ENCODE measurements at places on chromosomes 7 and 10. TPM values are rescaled to one million over a fixed set of nuclear protein-coding genes. Genes with fewer than 3 reads are reported as not detected.
A peak's percentile ranks its signal among the peaks of the same experiment; 100 is the strongest.

The FEZF1 gene
- not detected for total RNA-seq

The KCNMA1 gene
- 13.6 TPM for total RNA-seq

The SPDYE5 gene
- total RNA-seq = not detected

The COBL gene
- total RNA-seq = 37.3 TPM

The NRCAM gene
- total RNA-seq = 62.4 TPM

DNA sequence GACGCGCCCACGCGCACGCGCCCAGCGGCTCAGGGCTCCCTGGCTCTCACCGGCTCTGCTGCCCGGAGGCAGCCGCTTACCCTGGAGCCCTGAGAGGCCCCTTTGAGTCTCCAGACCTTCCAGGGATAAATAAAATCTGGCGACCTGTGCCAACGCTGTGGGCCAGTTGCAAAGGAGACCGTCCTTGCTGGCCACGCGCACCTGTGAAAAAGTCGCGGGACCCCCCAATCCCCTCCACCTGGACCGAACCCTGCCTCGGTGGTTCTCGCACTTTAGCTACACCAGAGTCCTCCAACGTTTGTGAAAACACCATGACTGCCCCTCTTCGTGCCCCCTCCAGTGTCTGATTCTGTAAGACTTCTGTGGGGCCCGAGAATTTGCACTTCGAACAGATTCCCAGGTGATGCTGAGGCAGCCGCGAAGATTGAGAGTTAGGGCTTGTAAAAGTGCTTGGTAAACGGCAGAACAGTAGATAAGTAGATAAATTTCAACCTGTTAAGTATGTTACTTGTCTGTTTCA is 102.4 kb upstream of the SVIL start:
- DNase-seq = no peak
- H3K36me3 ChIP-seq = no peaks in the 10 kb centered on the region
- H3K27me3 ChIP-seq = no peaks in the 10 kb centered on the region
- peak overlapping the region; percentile 84 for H3K4me3 ChIP-seq
- peak overlapping the region; percentile 99 for H3K27ac ChIP-seq

DNA sequence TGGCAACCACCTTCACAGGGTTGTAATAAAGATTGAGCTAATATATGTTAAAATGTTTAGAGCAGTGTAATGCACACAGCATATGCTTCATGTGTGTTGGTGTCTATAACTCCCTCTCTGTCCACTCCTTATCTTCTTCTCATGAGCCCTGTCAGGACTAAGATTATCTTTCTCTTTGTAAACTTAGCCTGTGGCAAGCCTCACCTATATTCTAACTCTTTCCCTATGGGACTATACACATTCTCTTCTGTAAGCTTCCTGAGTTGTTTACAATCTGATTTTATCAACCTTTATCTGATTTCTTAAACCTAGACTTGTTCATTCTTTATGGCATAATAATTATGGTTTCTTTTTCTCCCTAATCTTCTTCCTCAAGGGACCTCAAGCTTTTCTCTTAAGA is 2.4 kb upstream of the PIP start:
- H3K27ac ChIP-seq = peak overlapping the region; percentile 41
- H3K4me1 ChIP-seq = peaks cover 5% of the 10 kb centered on the region
- no peaks in the 10 kb centered on the region for H3K27me3 ChIP-seq
- DNase-seq = no peak

GRCh38 chr7:90178679-90179278 is 24.5 kb downstream of the STEAP1 start:
- DNase-seq = no peak
- H3K4me1 ChIP-seq = no peaks in the 10 kb centered on the region
- H3K36me3 ChIP-seq = no peaks in the 10 kb centered on the region
- H3K4me3 ChIP-seq = no peak overlapping the region
- H3K27me3 ChIP-seq = no peaks in the 10 kb centered on the region

- no peak overlapping the region for H3K4me3 ChIP-seq
- DNase-seq = no peak
- H3K27ac ChIP-seq = no peak overlapping the region
- no peaks in the 10 kb centered on the region for H3K27me3 ChIP-seq
Observed at GRCh38 chr7:70640266-70640833, 491.6 kb upstream of the GALNT17 start.

DNA sequence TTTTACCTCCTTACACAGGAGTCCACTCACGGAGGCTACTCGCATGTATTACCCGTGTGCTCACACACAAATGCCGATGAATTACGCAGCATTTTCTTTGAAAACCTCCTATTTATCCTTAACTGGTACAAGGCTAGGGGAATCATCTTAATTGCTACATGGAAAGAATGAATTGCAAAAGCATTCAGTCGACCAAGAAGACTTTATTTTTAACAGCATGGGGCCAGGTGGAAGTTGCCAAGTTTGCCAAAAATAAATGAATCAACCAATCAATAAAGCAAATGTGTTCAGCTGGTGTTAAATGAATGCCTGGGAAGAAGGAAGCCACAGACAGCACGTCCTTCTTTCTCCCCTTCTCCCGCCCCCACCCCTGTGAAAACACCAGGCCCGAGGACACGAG is 55.8 kb downstream of the CTBP2 start:
- DNase-seq = no peak
- H3K27me3 ChIP-seq = no peaks in the 10 kb centered on the region
- H3K4me1 ChIP-seq = no peaks in the 10 kb centered on the region
- H3K36me3 ChIP-seq = no peaks in the 10 kb centered on the region
- no peak overlapping the region for H3K27ac ChIP-seq
- H3K4me3 ChIP-seq = no peak overlapping the region

DNA sequence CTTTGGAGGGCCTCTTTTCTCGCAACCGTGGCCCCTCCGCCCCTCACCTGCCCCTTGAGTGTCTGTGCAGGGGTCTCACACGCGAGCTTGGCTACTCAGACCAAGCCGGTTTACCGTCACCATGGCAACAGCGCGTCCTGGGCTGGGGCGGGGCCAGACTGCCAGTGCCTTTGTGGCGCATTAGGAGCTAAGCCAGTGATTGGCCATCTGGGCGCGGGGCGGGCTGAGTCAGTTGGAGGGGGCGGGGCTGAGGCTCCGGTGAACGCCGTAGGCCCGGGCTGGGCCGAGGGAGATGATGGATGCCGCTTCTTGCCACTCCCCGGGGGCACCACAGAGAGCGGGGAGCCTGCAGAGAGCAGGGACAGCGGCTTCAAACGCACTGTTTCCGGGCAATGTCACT is 48.7 kb upstream of the FXYD4 start:
- no peaks in the 10 kb centered on the region for H3K4me1 ChIP-seq
- H3K27me3 ChIP-seq = no peaks in the 10 kb centered on the region
- H3K4me3 ChIP-seq = no peak overlapping the region

DNA sequence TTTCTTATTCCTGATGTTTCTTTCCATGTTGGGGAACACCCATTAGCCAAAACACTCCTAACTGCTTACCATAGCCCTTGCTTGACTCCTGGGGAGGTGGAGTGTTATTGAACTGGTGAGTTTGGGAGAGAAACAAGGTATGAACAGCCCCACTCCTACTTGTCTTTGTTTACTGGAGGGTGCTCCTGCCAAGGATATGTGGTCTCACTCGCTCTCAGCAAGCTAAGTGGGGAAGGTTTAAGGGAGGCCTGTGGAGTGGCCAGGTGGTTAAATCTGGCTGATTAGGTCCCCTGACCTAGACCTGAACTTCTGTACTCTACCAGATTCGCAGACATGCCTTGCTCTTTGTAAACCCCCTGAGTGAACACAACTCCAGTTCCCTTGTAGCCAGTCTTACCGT is 300.1 kb downstream of the PTEN start:
- H3K4me3 ChIP-seq = no peak overlapping the region
- H3K27me3 ChIP-seq = no peaks in the 10 kb centered on the region
- DNase-seq = no peak
- H3K4me1 ChIP-seq = peaks cover under 1% of the 10 kb centered on the region
- H3K36me3 ChIP-seq = no peaks in the 10 kb centered on the region

DNA sequence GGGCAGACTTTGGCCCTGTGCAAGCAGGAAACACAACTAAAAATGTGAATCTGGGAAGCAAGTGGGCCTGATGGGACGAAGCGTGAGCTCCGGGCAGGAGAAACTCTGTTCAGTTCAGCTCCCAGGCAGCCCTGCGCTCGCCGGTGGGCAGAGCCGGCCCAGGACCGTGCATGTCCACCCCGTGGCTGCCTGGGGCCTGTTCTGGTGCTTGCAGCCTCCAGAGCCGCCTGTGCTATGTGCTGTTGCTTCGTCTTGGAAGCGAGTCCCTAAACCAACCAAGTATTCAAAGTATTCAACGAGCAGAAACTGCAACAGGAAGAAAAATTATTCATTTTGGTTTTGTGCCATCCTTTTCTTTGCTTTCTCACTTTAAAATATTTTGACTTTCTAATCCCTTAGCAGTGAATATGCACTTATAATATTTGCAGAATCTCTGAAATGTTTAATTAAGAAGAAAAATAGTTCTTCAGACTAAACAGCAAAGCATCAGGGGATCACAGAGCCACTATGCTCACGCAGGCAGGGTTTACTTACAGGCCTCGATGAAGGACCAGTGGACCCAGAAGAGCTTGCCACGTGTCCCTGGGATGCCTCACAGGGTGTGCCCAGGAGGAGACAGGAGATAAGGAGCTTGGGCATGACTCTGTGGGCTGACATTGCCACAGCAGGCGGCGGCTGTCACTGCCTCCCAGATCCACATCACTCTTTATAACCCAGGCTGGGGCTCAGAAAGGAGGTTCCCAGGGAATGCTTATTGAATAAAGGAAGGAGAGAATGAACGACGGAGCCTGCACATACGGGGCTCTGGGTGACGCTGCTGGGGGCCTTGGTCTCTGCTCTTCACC is 45.6 kb downstream of the VIPR2 start:
- no peaks in the 10 kb centered on the region for H3K27me3 ChIP-seq
- peak; percentile 48 for DNase-seq
- H3K4me3 ChIP-seq = no peak overlapping the region
- H3K4me1 ChIP-seq = peaks cover 5% of the 10 kb centered on the region
- H3K36me3 ChIP-seq = no peaks in the 10 kb centered on the region

DNA sequence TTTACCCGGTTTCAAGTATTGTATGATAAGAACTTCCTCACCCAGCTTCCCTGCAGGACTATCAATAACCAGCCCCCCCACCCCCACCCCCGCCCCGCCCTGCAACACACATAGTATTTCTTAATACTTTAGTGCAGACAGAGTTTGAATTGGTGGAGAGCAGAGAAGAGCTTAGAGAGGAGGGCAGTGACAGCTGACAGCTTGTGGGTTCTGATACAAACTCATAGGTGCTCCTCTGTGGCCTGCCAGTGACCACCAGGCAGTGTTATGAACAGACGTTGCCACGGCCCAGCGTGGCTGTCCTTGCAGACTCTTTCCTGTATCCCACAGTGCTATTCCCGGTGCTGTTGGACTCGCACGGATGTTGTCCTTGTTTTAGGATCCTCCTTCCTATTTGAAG is 186.9 kb upstream of the ADO start:
- no peak overlapping the region for H3K27ac ChIP-seq
- DNase-seq = no peak
- H3K36me3 ChIP-seq = no peaks in the 10 kb centered on the region
- H3K27me3 ChIP-seq = no peaks in the 10 kb centered on the region
- H3K4me3 ChIP-seq = no peak overlapping the region

DNA sequence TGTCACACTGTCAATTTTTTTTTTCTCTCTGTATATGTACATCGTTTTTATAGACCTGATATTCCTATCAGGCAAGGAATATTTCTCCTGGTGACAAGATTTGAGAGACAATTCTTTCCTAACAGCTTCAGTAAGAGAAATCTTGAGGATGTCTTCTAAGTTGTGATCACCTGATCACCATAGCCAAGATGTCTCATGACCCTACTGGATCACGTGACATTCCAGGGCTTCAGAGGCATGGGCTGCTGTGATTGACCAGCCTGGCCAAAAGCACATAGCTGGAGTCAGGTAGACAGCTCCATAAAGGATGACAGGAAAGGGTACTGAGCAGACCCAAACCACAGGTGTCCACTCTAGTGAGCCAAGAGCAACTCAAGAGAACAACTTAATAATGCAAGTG is 444.9 kb downstream of the SORCS3 start:
- H3K27ac ChIP-seq = no peak overlapping the region
- H3K4me1 ChIP-seq = no peaks in the 10 kb centered on the region
- no peaks in the 10 kb centered on the region for H3K36me3 ChIP-seq
- no peak for DNase-seq
- no peaks in the 10 kb centered on the region for H3K27me3 ChIP-seq

DNA sequence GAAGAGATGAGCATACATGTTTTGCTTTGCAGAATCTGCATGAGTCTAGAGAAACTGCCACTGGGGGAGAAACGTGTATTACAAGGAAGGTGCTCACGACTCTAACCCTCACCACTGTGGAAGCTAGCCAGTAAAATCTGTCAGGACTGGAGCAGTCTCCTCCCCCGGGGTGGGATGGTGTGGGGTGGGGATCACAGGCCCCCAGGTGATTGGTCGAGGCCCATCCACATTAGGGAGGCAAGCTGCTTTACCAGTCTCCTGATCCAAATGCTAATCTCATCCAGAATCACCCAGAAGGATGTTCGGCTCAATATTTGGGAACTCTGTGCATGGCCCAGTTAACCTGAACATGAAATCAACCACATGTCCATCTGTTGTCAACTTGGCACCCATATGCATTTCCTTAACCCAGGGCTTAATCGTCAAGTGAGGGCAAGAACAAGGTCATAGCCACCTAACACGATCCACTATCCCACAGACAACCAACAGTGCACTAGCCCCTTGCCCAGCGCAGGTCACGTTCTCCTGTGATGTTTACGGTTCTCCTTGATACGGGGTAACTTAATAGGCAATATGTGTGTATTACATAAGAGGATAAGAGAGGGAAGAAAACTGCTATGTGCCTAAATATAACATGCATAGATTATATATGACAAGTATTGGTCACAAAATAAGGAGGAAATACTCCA is 40.8 kb downstream of the DNAJB6 start:
- no peaks in the 10 kb centered on the region for H3K36me3 ChIP-seq
- DNase-seq = no peak
- no peaks in the 10 kb centered on the region for H3K27me3 ChIP-seq
- H3K4me1 ChIP-seq = no peaks in the 10 kb centered on the region

GRCh38 chr7:155338632-155339320 is 41.1 kb downstream of the INSIG1 start:
- H3K36me3 ChIP-seq = no peaks in the 10 kb centered on the region
- DNase-seq = no peak
- H3K4me1 ChIP-seq = no peaks in the 10 kb centered on the region
- H3K27me3 ChIP-seq = no peaks in the 10 kb centered on the region
- no peak overlapping the region for H3K4me3 ChIP-seq
- H3K27ac ChIP-seq = no peak overlapping the region

Measured in breast epithelium (tissue), 4 donors.